ENCODE measurements at places on chromosomes 11 and 22.

DNA sequence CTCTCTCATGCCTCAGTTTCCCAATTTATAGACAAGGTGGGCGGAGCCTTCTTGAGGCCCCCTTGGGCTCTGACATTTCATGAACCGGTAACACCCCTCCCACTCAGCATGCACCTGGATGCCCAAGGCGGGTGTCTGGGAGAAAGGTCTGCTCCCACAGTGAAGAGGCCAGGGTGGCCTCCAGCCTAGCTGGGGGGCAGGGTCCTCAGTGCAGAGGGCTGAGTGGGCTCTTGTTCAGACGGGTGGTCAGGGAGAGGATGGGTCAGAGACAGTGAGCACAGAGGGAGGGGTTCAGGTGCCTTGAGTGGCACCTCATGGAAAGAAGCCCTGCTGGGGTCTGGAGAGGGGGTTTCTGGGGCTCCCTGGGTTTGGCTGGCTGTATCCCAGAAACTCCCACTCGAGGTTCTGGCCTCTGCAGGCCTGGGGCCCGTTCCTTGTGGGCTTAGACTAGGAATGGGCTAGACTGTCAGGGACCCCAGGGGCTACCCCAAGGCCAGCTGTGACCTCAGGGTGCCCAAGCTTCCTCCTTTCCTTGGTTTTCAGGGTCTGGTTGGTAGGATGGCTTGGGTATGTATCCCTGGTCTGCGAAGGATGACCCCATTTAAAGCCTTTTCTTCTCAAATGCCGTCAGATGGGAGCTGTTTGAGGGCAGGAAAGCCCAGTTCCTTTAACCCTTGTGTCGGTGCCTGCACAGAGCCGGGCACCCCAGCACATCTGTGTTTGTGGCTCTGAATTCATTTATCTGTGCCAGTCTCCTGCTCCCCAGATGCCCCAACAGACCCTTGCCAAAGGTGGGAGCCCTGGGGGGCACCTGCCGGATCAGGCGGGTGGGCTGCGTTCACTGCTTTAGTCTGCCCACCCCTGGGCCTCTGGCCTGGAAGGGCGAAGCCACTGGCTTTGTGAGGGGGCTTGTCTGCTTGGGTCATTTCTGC is 1.2 kb downstream of the SYNGR1 start:
- DNase-seq = no peak

DNA sequence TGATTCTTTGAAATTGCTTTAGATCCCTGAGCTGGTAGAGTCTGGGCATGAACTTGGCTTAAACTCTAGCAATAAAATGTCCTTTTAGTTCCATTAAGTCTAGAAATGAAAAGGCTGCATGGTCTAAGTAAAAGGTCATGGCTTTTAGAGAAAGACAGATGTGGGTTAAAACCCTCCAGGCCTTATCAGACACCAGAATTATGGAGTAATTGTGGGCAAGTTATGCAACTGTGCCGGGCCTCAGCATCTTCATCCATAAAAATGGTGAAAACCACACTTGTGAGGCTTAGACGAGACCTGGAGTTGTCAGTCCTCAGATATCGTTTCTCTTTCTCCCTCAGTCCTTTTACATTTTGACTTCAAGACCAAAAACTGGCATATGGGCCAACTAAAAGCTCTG is 597.9 kb upstream of the KIRREL3 start:
- DNase-seq = no peak

DNA sequence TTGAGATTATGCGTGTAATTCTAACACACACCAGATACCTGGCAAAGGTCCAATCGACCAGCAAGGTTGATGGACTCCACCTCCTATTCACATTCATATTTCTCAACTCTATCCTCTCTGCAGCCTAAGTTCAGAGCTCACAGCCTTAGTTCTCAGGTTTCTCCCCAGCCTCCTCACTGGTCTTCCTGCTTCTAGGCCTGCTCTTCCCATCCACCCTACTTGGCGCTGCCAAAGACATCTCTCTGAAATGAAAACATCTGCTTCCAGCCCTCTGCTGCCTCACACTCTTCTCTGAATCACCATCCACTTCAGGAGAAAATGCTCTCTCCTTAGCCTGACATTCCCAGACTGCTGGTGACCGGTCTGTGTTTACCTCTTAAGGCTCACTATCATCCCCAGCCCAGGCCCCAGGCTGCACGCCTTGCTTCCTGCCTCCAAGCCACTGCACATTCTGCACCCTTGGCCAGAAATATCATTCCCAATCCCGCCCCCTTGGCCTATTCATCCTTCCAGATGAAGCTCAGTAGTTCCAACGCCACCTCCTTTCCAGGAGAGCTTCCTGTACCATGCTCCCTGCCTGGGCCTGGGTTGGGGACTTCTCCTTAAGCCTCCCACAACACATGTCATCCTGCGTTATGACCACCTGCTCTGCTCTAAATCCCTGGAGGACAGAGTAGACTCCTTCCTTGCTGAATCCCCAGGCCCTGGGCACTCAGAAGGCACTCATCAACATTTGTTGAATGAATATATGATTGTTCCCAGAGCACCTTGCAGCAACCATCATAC is 3.5 kb downstream of the ARRB1 start:
- DNase-seq = no peak

DNA sequence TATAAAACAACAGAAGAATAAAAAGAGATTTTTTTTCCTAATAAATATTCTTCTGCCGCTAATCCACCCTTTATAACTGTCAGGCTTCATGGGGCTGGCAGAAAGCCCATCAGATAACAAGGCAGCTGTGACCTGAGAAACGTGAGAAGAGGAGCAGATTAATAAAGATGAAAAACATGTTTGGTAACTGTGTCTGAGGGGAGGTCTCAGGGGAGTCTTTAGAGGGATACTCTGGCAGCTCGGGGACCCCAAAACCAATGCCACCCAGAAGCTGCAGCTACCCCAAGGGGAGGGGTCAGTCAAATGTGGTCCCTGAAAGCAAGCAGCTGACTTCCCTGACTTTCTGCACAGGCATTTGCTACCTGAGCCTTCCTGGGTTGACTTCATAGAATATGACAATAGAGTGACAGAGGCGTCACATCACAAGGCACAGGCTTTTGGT is 48.4 kb upstream of the POU2AF1 start:
- no peak for DNase-seq

- no peak for DNase-seq
Observed at GRCh38 chr11:38136887-38137286, 1538.9 kb upstream of the RAG2 start.

- DNase-seq = no peak
Observed at GRCh38 chr11:27310182-27310581, 52.8 kb downstream of the CCDC34 start.

DNA sequence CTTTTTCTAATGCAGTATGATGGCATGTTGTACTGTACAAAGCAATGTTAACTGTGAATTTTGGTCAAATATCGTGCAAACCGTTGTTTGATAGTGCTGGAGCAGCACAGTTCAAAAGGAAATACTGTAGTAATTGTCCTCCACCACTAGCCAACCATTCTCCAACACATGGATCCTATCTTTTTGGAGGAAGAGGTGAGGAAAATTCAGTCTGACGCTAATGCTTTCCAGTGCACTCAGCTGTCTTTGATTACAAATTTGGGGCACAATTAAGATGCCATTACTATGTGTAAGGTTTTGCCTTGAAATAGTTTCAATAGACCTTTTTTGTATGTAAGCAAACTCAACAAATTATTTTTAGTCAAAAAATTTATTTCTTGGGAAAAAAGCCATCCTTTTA is 240.5 kb upstream of the CCDC179 start:
- no peak for DNase-seq

- DNase-seq = no peak
Observed at GRCh38 chr22:11307998-11308397, 4220.0 kb upstream of the OR11H1 start.

DNA sequence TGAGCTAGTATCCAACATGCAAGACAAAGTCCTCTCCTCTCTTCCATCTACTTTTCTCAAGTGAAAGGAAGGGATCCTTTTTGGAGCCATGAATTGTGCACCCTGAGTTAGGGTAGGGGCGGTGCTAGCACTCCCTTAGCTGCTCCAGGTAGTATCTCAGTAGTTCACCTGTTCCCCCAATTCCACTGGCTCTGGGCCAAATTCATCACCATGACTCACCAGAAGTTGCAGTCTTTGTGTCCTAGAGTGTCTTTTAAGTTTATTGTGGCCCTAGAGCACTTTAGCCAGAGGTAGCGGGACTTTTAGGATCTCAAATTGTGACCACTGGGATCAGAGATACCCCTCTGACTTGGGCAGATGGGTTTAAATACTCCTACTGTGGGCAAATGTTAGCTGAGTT is 398.6 kb upstream of the ANO5 start:
- no peak for DNase-seq

DNA sequence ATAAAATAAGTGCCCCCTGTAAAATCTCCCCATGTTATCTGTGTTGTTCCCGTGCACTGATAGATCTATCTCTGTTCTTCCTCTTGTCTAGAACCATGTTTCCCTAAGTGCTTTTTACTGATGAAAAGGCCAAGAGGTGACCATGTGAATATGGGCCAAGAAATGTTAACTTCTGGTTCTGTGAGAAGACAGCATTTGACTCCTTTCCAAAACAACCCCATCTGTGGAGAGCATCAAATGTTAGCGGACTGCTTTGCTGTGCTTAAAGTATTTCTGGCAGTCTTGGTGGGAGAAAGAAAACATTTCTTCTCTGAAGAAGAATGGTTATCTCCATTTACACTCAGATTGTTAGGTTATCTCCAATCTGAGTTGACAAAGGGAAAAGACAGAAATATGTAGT is 58.6 kb upstream of the GUCY1A2 start:
- no peak for DNase-seq

- no peak for DNase-seq
Observed at GRCh38 chr11:68317147-68317785, 4.9 kb downstream of the LRP5 start.

DNA sequence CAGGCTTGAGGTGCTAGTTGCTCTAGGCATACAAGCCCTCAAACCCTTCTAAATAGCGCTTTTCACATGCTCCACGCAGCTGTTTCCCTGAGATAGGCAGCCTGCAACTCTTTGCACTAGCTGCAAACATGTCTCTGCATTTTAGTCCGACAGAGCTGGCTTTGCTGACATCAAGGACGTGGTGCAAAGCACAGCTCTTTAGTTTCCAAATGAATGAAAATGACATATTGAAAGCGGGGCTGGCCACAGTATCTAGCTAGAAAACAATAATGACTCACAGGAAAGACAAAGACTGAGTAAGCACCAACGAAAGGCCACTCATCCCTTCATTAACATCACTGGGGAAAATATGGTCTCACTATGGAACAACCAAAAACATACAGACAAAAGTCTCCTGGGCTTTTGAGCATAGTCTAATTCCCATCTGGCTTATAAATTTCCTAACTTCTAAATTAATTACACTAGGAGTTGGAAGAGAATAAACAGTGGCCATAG is 15.3 kb upstream of the ZC3H12C start:
- DNase-seq = no peak

- no peak for DNase-seq
Observed at GRCh38 chr11:58471892-58472291, 29.9 kb upstream of the OR5B12 start.

GRCh38 chr11:96538104-96538503 is 148.3 kb downstream of the JRKL start:
- no peak for DNase-seq

GRCh38 chr11:114705280-114706024 is 27.1 kb downstream of the NXPE2 start:
- DNase-seq = no peak

DNA sequence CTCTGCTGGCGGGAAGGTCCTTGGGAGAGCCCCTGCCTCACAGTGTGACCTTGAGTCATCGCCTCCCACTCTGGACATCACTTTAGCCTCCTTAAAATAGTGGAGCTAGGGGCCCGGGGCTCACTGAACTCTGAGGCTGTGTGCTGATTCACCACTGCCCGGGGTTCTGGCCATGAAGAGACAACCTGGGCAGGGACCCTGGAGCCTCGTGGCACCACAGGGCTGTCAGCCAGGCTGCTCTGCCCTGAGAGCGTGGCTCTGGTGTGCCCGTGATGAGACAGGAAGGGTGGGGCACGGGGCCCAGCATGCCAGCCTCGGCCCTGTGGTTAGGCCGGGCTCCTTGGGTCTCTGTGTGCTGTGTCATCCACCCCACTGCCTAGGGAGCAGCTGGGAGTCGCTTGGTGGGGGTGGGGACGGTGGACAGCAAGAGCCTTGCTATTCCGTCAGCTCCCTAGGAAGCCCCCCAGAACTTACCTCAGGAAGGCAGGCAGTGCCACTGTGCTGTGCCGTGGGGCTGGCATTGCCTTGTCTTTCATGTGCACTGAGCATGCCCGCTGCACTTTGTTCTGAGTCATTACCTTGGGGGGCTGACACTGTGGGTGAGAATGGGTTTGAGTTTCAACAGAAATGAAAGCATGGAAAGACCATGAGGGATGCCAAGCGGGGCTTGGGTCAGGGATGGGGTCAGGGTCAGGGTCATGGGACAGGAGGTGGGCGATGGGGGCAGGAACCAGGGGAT is 31.7 kb downstream of the TPCN2 start:
- DNase-seq = no peak

DNA sequence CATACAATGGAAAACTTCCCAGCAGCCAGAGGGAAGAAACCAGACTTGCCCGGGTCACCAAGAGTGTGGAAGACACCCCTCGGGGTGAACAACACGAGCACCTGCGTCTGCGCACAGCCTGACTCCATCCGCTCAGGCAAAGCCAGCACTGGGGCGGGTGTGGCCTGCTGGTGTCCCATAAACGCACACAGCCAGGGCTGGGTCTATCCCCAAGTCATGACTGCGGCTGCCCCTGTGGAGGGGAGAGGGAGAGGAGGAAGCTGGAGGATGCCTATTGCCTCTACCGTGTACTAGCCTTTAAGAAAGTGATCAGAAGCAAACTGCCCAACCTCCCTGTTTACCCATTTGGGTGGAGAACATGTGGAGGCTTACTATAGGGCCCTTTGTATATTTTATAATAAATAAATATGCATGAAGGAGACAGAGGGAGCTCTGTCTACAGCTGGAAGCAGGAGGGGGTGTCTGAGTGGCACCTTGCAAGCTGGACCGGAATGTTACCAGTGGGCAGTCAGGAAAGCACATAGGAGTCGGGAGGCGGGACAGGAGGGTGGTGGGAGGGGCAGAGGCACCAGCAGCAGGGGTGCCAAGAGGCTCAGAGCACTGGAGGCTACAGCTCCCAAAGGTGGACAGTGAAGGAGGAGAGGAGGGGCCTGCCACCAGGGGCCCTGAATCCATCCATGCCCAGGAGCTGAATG is 79.6 kb downstream of the PHF21B start:
- no peak for DNase-seq

All from cortex of kidney (tissue), 1 donor.